ENCODE measurements at places on chromosomes 13 and 19.

GRCh38 chr19:42497492-42498168 is 30.7 kb downstream of the CEACAM1 start:
- DNase-seq: no peak

DNA sequence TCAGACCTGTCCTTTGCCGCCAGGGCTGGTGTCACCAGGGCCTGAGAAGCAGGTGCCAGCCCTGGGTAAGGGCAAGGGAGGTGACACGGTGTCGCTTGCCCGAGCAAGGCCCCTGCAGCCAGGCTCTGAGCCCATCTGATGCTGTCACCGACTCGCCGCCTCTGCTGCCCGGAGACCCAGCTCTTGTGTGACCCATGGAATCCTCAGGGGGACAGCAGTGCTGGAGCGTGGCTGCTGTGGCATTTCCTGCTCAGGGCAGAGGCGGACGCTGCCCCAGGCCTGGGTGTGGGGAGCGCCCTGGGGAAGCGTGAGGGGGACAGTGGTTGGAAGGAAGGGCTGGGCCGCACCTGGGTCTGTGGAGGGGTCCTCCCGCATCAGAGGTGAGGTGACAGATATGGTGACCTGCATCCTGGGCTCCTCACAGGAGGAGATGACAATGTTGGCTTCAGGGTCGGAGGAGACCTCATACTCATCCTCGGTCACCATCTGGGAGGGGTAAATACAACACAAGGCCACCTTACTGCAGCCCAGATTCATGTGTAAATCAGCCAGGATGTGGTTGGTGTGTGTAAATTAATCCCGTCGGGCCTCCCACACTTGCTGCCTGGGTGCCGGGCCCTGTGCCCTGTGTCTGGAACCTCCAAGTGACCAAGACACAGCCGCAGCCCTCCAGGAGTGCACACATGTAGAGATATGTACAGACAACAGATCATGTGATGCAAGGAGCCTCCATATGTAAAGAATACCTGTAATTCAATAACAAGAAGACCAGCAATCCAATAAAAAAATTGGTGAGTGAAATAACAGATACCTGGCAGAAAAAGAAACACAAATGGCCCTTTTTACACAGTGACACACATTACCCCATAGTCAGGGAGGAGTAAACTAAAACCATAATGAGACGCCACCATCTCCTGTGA is 27.6 kb upstream of the MATK start:
- no peak for DNase-seq

- no peak for DNase-seq
Measured at GRCh38 chr19:38695832-38696728, 48.2 kb downstream of the CAPN12 start.

DNA sequence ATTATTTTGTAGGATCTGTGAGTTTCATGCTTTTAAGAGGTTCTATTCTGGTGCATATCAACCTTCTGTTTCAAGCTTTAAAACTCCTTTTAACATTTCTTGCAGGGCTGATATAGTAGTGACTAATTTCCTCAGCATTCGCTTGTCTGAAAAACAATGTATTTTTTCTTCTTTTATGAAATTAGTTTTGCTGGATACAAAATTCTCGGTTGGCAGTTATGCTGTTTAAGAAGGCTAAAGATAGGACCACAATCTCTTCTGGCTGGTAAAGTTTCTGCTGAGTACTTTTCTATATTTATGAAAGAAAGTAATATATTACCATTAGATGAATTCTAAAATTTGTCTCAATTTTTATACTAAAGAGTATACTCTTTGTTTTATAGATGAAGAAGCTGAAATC is 487.8 kb upstream of the SPRY2 start:
- DNase-seq: no peak

GRCh38 chr19:4702764-4703163 is 20.9 kb downstream of the DPP9 start:
- no peak for DNase-seq
